Myocyte (in vitro differentiated cells): ENCODE measurements at places on chromosomes 2 and 18.

DNA sequence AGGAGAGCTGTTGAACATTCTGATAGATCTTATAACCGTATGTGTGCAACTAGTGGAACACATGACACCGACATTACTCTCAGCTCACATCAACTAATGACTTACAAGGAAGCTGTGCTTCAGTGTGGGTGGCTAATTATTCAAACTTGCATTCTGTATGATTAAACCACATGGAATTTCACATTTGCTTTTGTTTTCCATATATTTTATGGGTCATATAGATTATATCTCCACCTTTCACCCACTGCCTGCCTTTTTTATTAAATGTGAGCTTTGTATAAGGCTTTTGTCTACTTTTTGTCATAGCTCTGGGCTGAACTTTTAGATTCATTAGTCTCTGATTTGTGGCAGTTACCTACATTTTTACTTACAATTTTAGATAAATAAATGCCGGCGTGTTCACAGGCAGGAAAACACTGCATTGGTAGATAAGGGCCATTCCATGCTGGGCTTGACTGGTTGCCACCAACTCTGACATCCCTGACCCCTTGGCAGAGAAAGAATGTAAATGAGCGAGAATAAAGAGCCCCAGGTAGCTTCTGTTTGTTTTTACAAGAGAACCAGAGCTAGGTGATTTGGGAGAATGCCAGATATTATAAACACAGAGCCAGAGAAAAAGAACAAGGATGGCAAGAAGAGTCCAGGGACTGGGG is 35.7 kb downstream of the LYPD6 start:
- DNase-seq, result no peak

GRCh38 chr2:233844064-233844807 is 10.1 kb downstream of the HJURP start:
- DNase-seq, result no peak

DNA sequence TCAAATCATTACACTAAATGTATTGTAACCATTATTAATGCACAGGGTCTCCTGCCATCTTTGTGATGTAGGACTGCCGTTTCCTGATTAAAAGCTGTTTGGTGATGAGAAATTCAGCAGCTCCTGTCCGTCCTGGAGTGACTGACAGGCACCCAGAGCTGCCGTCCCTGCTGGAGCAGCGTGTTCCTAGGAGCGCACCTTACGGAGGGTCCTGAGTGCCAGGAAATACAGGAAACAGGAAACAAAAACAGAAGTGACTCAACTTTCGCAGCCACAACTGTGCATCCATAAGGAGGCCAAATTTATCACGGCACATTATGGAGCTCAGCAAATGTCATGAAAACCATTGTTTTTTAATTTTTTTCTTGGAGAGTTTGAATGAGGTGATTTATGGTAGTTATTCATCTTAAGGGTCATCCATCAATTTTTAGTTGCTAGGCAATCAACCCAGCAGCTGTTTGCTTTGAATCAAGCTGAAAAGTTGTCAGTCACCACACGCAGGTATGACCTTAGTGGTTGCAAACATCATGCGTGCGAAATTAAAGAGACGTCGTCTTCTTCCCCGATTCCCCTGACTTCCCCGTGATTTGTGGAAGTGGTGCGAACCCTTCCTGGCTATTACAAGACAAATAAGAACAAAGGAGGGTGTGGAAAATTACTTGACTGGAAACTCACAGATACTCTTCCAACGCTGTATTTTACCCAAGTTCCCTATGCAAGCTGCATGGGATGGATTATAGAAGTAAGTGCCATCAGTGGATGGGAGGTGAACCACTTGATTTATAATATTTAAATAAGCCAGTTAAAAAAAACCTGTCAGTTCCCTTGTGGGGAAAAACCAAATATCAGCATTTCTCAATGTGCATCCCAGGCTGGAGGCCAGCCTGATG is 19.8 kb downstream of the TSHZ1 start:
- DNase-seq, result no peak

DNA sequence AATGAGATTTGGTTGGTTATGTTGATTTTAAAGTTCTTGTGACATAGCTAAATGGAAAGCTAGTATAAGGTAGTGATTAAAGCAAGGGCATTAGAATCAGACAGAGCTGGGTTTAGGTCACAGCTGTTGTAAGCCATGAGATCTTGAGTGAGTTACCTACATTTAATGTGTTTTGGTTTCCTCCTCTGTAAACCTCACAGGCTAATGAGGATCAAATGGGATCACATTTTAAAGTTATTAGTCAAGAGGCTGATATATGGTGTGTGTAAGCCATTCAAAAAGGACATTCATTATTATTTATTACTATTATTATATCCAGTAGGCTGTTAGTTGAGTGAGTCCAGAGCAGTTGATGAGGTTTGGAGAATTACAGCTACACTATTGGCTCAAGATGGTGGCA is 416.2 kb downstream of the IRS1 start:
- no peak for DNase-seq

DNA sequence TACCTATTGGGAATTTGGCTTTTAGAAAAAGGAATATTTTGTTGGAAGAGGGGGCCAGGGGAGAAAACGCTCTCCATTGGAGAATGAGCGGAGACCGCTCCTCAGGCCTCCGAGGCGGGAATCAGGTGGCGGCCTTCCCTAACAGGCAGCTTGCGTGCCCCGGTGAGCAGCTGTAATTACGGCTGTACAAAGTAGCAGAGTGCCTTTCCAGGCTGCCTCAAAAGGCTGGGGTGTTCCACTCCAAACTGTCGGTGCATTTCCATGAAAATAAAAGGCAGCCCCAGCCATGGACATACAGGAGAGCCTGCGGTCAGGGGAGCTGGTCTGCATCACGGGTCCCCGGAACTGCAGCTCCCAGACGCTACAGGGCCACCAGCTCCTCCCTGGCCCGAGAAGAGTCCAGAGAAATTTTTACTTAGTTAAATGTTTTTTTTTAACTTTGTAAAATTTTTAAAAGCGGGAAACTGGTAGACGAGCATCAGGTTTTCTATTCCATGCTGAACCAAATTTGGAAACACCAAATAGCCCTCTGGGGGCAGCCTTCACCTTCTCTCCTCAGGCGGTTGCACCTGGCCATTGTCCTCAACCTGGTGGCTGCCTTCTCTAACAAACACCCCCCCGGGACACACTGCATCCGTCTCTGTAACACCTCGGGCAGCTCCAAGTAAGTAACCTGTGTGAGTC is 209.3 kb upstream of the SALL3 start:
- no peak for DNase-seq

- DNase-seq, result no peak
Measured at GRCh38 chr18:35055105-35055504, 13.9 kb downstream of the MAPRE2 start.

DNA sequence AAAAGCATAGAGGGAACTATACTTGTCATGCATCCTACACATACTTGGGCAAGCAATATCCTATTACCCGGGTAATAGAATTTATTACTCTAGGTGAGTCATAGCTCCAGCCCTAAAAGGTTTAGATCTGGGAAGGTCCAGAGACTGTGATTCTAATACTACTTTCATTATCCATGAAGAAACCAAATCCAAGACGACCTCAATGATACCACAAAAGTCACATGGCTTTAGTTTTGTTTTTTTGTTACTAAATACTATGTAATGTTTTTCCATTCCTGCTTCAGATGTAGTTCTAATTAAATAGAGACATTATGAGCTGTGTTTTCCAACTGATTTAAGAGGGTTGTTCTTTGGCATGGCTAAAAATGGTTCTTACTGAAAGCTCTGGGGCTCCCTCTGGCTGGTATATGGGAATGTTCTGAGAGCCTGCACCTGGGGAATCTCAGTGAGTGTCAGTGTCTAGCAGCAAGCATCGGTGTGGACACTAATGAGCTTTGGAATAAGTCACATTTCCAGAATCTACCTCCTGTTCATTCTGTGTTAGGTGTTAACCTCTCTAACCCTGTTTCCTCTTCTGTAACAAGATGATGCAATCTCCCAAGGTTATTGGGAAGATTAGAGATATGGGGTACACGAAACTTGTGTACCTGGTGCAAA is 20.5 kb upstream of the IL1RL2 start:
- peak; percentile 71 for DNase-seq

DNA sequence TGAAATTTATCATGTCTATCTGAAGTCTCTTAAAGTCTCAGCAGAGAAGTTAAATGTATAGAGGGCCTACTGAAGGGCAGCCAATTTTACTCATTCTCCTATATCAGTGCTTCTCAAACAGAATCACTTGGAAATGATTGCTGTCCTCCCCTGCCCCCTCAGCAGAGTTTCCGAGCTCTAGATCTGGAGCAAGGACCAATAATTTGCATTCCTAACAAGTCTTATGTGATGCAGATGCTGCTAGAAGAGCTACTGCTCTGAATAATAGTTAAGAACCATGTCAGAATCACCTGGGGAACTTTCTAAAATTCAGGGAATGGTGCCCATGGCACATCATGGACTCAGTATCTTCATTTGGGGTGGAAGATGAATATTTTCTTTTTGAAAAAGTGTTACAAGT is 105.6 kb upstream of the EPHA4 start:
- DNase-seq, result no peak

DNA sequence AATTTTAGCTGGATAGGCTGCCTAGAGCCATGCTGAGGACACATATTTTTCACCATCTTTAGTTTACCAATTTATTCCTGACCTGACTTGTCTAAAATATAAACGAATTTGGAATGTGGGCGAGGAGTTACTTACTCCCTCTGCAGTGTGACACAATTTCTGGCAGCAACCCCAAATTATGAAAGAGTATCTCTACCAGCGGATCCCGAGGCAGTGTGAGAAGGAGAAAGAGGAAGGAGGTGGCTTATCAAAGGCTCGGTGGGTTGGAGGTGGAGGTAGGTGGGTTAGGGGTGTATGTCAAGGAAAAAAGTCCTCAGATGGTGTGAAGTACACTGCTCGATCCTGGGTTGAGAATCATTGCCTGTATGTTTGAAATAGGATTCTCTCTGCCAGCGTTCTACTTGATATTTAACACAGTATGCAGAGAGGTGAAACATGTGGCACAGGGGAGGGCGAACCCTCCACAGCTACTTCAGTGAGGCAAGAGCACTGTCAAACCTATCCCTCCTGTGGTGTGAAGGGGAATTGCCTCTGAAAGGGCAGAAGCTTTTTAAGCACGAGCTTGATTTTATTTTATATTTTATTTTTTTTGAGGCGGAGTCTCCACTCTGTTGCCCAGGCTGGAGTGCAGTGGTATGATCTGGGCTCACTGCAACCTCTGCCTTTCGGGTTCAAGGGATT is 76.0 kb downstream of the RFTN2 start:
- peak; percentile 31 for DNase-seq

DNA sequence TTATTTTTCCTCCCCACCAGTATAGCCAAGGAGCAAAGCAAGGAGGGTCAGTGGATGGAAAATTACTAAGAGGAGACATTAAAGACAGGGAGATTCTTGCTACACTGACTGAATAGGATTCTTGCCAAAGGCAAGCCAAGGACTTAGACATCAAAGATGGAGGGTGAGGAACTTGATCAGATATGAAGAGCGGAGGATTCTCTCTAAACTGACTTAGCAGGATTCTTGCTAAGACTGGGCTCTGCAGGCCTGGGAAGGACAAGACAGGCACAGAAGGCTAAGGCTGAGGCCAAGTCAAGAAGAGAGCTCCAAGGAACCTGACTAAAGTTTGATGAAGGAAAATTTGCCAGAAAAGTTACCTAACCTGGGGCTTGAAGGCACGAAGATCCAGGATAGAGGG is 143.9 kb upstream of the RMP24 start:
- DNase-seq, result no peak

DNA sequence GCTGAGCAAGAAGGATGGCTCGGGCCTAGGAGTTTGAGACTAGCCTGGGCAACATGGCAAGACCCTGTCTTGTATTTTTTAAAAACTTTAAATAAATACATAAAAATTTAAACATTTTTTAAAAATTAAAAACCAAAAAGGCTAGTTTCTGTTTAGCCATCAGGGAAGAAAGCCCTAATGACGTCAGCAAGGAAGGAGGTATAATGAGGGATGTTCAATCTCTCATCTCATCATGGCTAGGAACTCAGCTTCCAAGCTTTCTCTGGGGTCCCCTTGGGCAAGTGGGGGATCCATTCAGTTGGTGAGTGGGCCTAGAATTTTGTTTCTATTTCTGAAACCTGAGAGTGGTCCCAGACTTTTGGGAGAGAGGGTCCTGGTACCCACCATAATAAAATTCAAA is 35.1 kb upstream of the SLC25A52 start:
- no peak for DNase-seq

DNA sequence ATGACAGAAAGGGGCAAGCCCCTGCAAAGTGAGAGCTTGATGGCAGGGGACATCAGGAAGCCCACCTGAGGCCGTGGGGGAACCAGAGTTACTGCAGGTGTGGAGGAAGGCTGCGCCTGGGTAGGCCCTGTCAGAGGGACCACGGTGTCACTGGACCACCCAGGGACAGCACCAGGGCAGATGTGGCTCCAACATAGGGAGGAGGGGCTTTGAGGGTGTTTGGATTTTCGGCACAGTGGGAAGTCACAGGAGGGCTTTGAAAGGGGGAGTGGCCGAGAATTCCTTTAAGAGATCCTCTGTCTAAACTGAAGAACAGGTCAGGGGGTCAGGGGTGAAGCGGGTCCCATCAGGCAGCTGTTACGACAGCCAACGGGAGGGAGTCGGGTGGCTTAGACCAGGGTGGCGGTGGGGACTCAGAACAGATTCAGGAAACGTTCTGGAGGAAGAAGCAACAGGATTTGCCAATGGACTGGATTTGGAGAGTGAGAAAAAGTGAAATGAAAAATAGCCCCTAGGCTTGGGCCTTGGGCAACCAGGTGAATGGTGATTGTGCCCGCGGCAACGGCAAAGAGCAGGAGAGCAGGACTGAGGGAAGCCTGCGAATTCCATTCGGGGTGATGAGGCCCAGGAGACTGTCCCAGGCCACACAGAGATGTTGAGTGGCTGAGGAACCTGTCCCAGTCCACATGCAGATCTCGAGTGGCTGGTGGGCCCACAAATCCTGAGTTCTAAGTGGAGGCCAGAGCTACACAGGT is 166.1 kb downstream of the LAMA1 start:
- no peak for DNase-seq

DNA sequence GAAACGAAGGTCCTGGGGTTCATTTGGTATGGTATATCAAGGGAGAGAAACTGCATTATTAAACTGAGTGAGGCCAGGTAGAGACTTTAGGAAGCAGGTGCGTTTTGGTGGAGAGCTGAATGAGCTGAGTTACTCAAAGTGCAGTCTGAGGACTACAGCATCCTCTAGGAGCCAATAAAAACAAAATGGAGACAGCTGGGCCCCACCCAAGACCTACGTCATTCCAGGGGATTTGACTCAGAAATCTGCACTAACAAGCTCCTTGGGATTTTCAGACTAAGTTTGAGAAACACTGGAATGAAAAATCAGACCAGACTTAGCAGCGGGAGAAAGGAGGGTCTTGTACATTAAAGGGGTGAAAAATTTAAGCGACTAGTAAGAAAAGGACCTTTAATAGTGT is 131.5 kb downstream of the UXS1 start:
- no peak for DNase-seq

- DNase-seq, result peak; percentile 96
Measured at GRCh38 chr2:19901442-19902215, at the start of gene TTC32. Gene TTC32, minus strand, starts transcription at chr2:19901983. Its CDS starts 129 bp downstream, at chr2:19901854.
